ENCODE measurements at places on chromosomes 11 and 22. TPM values are rescaled to one million over a fixed set of nuclear protein-coding genes. Genes with fewer than 3 reads are reported as not detected.

MRGPRE gene
- total RNA-seq: not detected

CNIH2 gene
- total RNA-seq: 1.5 TPM

HTR3A gene
- not detected for total RNA-seq

FSHB gene
- total RNA-seq: not detected

BID gene
- total RNA-seq: 22.3 TPM

OR8D4 gene
- total RNA-seq: not detected

GGT1 gene
- 39.5 TPM for total RNA-seq

TMEM25 gene
- total RNA-seq: 9.5 TPM

MRPL48 gene
- total RNA-seq: 43.4 TPM

CATSPERZ gene
- total RNA-seq: not detected

FAM180B gene
- not detected for total RNA-seq

ANKK1 gene
- total RNA-seq: 0.15 TPM

MS4A13 gene
- total RNA-seq: not detected

OR52I2 gene
- total RNA-seq: not detected

CEP126 gene
- 1.1 TPM for total RNA-seq

C11orf42 gene
- not detected for total RNA-seq

XBP1 gene
- 132 TPM for total RNA-seq

GSTT2 gene
- total RNA-seq: not detected

APOA5 gene
- total RNA-seq: not detected

TAF1D gene
- total RNA-seq: 325 TPM

TUT1 gene
- total RNA-seq: 32.7 TPM

OR4D5 gene
- not detected for total RNA-seq

SHISA8 gene
- total RNA-seq: 1.1 TPM

Data from activated CD4-positive, alpha-beta memory T cell treated with anti-CD3 and anti-CD28 coated beads for 36 hours (primary cell).